ENCODE measurements at places on chromosomes 5 and 9.

- DNase-seq = no peak
Observed at GRCh38 chr9:82488313-82489200, 500.0 kb downstream of the SPATA31D1 start.

DNA sequence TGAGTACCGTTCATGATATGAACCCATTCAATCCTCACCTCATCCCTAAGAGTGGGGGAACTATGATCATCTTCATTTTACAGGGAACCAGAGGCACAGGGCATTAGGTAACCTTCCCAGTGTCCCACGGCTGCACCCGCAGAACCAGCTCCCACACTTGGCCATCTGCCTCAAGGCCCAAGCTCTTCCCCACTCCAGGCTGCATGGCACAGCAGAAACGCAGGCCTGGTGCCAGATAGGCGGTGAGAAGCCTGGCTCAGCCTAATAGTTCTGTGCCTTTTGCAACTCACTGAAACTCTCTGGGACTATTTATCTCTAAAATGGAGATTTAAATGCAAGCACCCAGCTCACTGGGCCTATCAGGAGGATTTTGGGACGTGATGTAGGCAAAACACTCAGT, 90.8 kb upstream of the ZNF618 start:
- DNase-seq = no peak

- no peak for DNase-seq
Observed at GRCh38 chr9:105251733-105252404, 7.4 kb downstream of the SLC44A1 start.

DNA sequence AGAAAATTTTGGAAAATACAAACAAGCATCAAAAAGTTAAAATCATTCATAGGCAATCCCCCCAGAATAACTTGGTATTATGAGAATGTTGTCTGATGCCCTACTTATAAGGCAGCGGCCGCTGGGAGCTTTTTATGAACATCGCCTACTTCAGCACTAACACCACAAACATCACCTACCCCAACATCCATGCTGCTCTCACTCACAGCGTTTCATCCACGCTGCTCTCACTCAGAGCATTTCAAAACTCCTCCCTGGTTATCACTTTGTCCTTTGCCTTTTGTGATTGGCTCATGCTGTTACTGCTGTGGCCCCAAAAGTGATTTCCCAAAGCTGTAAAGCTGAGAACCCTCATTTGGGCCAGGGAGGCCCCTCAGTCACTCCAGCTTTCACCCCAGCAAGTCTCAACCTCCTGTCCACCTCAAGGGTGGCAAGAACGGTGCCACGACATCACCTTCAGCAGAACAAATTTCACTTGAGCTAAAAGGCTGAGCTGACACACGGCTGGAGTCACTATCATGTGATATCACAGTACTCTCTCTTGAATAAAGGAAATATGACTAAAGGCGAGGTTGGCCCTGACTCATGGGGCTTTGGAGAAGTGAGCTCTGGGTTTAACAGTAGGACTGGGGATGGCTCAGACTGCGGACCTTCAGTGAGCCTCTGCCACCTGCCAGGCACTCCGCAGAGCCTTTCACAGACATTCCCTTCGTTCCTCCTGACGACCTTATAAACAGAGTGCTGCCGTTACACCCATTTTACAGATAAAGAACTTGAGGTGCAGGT, 25.2 kb downstream of the SHC3 start:
- no peak for DNase-seq

GRCh38 chr9:96073531-96074480, 198.3 kb downstream of the ERCC6L2 start:
- no peak for DNase-seq

GRCh38 chr5:168302785-168303184, 11.3 kb downstream of the WWC1 start:
- no peak for DNase-seq

DNA sequence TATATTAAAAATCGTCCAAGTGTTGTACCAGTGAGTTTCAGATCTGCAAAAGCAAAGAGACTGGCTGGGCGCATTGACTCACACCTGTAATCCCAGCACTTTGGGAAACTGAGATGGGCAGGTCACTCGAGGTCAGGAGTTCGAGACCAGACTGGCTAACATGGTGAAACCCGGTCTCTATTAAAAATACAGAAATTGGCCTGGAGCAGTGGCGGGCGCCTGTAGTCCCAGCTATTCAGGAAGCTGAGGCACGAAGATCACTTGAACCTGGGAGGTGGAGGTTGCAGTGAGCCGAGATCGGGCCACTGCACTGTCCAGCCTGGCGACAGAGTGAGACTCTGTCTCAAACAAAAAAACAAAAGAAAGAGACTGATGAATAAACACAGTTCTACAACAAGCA, 18.3 kb upstream of the B4GALT1 start:
- no peak for DNase-seq

- no peak for DNase-seq
Observed at GRCh38 chr5:136309932-136310598, 55.3 kb downstream of the TRPC7 start.

GRCh38 chr5:116905885-116906284, 331.3 kb upstream of the SEMA6A start:
- no peak for DNase-seq

GRCh38 chr5:109247986-109248385, 161.8 kb downstream of the PJA2 start:
- DNase-seq = no peak

DNA sequence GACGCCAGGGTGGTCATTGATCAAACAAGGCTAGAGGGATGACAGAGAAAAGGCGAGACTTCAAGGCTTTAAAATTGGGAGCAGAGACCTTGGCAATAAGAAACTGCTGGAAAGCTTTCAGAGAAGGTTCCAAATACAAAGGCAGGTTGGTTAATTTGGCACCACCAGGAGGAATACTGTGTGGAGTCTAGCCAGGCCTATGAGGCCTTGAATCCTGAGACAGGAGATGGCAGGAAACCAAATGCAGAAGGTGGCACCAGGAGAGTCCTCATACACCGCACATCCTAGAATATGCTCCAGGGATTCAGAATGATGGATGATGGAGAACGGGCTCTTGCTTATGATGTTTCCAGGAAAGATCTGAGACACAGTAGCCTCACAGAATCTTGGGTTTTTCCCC, 90.0 kb downstream of the MCTP1 start:
- no peak for DNase-seq

DNA sequence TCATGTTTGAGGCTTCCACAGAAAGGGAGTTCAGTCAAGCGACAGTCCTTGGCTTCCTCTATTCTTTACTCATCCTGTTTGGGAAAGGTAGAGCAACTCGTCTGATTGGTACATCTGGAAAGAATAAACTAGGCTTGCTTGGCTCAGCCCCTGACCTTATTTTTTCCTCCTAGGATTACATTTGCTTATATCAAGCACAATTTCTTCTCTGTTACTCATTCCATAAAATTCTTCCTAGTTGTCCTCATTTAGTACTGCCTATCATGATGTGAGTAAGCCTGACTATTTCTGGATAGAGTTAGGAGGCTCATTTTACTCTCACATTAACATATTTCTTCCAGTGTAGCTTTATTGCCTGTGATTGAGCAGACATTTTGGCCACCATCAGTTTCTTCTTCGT, 10.9 kb upstream of the CARNMT1 start:
- no peak for DNase-seq

DNA sequence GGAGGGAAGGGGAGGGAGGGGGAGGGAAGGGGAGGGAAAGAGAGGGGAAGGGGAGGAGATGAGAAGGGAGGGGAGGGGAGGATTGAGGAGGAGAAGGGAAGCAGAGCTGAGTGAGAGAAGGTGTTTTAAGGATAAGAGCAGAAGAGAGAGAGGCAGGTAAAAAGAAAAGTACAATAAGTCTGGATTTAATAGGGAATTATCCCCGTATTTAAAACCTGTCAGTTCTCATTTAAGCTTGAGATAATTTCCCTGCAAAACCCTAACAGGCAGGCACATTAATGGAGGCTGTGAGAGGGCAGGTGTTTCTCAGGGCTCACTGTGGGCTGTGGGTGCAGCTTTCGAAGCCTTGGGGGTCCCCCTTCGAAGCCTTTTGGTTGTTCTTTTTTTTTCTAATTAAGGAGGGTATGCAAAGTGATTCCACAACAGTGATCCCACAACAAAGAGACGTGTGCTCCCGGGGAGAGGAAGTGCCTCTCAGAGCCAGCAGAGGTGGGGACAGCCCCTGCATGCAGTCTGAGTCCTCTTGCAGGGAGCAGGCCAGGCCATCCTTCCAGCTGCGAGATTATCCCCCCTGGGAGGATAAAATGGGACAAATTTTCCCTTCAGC, 317.9 kb upstream of the IRX1 start:
- no peak for DNase-seq

DNA sequence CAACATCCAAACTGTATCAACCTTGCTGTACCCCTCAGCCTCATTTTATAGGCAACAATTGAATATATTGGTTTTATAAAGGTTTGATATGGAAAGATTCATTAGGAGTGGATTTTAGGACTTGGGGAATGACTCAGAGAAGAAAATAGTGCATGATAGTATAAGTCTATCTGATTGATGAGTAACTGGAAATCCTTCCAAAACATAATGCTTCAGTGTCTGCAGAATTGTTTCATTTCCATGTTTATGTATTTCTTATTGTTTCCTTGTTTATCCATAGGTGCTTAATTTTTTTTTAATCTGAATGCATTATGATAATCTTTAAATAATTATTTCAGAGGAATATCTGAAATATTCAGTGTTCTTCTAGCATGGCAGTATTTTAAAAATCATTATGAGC, 12.6 kb downstream of the JAK2 start:
- no peak for DNase-seq

GRCh38 chr9:94982211-94982610, 255.7 kb downstream of the AOPEP start:
- no peak for DNase-seq

DNA sequence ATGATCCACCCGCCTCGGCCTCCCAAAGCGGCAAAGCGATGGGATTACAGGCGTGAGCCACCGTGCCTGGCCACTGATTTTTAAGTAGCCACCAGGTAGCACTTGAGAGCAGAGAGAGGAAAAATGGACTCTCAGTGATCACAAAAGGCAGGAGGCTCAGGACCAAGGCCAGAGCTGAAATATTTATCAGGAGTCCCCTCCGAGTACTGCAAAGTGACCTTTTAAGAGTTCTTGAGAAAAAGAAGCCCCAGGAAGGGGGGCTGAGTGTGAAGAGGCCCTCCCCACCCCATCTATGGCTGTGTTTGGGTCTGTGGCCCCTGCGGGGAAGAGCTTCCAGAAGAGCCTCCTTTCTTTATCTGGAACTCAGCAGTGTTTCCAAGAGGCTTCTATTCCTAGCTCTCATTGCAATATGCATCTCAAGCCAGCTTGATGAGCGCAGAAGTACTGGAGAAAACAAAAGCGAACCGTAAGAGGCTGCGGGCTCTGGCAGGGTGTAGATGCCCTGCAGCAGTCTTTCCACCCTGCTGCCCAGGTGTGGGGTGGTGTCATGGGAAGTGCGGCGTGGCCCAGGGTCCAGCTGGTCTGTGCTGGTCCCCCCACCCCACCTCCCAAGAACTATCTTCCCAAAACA, 75.5 kb upstream of the CDK20 start:
- DNase-seq = no peak

GRCh38 chr5:145470396-145470979, 364.7 kb downstream of the PRELID2 start:
- DNase-seq = no peak

- DNase-seq = no peak
Observed at GRCh38 chr9:6590772-6591384, 54.7 kb downstream of the GLDC start.

GRCh38 chr9:104556830-104557634, 11.9 kb upstream of the OR13C8 start:
- no peak for DNase-seq

DNA sequence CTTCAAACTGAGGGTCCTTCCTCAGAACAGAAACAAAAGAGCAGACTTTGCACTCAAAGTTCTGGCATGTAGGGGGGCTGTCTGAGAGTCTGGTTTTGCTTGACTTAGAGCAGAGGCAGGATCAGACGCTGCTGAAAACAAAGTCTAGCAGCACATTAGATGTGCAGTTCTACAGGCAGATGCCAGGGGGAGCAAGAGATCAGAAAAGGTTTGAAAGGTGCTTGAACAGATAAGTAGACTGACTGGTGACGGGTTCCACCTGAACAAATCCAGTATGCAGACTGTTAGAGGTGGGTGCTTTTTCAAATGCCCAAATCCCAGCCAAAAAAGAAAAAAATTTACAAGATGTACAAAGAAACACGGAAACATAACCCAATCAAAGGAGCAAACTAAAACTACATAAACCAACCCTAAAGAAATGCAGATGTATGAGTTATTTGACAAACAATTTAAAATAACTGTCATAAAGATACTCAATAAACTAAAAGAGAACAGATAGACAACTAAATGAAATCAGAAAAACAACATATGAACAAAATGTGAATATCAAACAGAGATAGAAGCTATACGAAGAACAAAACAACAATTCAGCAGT, 194.7 kb upstream of the FREM1 start:
- DNase-seq = no peak

- no peak for DNase-seq
Observed at GRCh38 chr5:35026280-35026840, 21.4 kb downstream of the AGXT2 start.

- no peak for DNase-seq
Observed at GRCh38 chr9:97128919-97129318, 90.0 kb upstream of the CTSV start.
